ENCODE measurements at places on chromosomes 7 and 10.

DNA sequence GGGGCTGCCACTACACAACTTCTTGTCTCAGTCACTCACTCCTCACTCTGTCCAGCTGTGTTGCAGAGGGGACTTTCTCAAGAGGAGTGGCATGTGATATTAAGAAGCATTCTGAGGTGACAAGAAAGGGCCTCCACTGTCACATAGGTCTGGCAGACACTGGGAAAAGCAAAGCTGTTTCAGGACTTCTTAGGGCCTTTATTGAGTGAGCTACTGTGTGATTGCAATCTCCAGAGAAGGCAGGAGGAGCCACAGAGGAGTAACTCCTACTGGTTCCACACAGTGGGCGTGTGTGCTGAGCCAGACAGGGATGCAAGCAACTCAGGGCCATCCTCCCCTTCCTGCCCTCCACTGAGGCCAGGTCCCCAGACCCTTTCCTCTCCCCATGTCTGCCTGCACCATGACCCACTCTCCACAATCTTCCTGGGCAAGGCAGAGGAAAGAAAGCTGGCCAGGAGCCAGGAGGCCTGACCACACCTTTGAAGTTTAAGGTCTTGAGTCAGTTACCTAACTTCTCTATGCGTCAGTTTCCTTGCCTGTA, 262.0 kb upstream of the ZMIZ1 start:
- no peak for DNase-seq

- no peak for DNase-seq
Observed at GRCh38 chr10:60739558-60739957, 38.7 kb upstream of the CDK1 start.

- no peak for DNase-seq
Observed at GRCh38 chr10:121860810-121861209, 67.0 kb downstream of the ATE1 start.

- no peak for DNase-seq
Observed at GRCh38 chr10:25120188-25120587, 54.6 kb upstream of the GPR158 start.

- no peak for DNase-seq
Observed at GRCh38 chr7:44380831-44381493, 55.6 kb upstream of the CAMK2B start.
